ENCODE measurements at places on chromosomes 11 and 22. TPM values are rescaled to one million over a fixed set of nuclear protein-coding genes. Genes with fewer than 3 reads are reported as not detected.

KCNA4 gene
- total RNA-seq: 0.46 TPM

UBE4A gene
- 40.5 TPM for total RNA-seq

SLC7A4 gene
- total RNA-seq: 0.30 TPM

KIAA1671 gene
- total RNA-seq: 31.8 TPM

SLC22A25 gene
- not detected for total RNA-seq

LRRC75B gene
- 5.2 TPM for total RNA-seq
